Hypothalamus (tissue), 51 donors: ENCODE measurements at places on chromosomes 16 and 17.

- no peak for DNase-seq
These were observed 18.2 kb upstream of the NXPH3 start for GRCh38 chr17:49557312-49558024.

- no peak for DNase-seq
These were observed 29.4 kb downstream of the RNF112 start for GRCh38 chr17:19440421-19440820.

GRCh38 chr17:43068570-43069367 lies 43.7 kb downstream of the RND2 start:
- DNase-seq: no peak

GRCh38 chr17:19677736-19678379 lies 29.3 kb downstream of the ALDH3A2 start:
- no peak for DNase-seq

DNA sequence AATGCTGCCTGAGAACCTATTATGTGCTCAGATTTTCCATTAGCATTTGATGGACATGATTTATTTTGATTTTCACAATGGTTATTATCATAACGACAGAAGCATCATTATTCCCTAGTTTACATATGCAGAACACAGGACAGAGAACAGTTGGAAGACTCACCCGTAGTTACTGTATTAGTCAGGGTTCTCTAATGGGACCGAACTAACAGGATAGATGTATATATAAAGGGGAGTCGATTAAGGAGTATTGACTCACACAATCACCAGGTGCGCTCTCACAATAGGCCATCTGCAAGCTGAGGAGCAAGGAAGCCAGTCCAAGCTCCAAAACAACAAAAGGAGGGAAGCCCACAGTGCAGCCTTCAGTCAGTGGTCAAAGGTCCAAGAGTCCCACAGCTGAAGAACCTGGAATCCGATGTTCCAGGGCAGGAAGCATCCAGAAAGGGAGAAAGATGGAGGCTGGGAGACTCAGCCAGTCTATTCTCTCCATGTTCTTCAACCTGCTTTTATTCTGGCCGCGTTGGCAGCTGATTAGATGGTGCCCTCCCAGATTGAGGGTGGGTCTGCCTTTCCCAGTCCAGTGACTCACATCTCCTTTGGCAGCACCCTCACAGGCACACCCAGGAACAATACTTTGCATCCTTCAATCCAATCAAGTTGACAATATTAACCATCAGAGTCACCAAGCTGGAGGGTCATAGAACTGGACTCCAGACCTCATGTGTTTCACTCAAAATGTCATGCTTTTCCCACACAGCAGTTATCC lies 92.7 kb upstream of the XYLT1 start:
- no peak for DNase-seq

GRCh38 chr17:36533935-36534839 lies 481 bp downstream of the MYO19 start:
- DNase-seq: no peak
